Central memory CD8-positive, alpha-beta T cell (primary cell): ENCODE measurements at places on chromosomes 7 and 10.

- DNase-seq: no peak
Observed at GRCh38 chr7:109879287-109879828, 1211.6 kb upstream of the LRRN3 start.

DNA sequence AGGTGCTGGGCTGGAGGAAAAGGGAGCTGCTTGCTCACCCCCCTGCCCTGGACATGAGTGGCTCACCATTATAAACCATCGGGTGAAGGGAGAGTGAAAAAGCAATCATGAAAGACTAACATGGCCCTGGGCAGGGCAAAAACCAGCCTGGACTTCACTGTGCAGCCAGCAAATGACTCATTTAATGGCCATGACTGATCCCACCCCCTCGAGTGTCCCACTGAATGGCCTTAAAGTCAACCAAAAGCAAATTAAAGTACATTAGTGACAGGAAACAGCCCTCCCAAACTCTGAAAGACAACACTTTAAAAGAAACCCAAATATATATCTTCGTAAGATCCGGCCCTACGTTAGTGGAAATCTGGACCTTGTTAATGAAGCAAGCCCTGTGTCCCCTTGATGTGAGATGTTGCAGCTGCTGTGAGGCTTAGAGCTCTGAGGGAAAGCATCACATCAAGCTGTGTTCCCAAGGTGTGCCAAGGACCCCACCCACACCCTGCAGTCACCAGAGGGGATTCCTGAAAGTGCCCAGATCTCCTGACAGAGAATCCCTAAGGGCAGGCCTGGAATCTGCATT, 31.2 kb downstream of the ADCYAP1R1 start:
- no peak for DNase-seq

DNA sequence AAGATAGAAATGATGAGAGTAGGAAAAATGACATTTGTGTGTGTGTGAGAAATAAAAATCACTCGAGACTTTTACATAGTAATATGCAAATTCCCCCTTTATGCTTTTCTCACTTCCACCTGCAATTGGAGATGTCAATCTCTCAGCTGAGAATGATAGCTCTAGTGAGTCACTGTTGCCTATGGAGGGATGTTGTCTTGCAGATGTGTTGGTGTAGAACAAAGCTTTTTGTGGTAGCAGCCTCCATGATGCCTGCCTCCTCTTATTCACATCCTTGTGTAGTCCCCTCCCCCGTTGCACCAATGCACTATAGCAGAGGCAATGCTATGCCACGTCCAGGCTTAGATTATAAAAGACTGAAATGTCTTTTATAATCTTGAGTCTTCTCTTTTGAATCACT, 33.8 kb downstream of the SPAG6 start:
- no peak for DNase-seq

- no peak for DNase-seq
Observed at GRCh38 chr7:101133621-101134398, 6.9 kb downstream of the SERPINE1 start.

DNA sequence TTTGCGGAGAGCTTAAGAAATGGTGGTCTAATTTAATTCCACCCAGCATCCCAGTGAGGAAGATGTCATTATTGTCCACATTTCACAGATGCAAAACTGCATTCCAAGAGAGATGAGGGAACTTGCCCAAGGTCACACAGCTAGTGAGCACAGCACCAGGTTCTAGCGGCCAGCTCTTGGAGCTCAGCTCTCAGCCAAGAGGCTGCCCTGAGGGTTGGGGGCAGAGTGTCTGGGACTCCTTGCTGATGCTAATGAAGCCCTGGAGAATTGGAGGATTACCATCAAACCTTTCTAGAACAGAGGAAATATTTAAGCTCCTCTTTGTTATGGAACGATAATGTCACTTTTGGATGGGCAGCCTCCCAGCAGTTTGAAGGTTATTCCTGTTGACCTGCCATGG, 48.0 kb downstream of the PLPP4 start:
- DNase-seq: no peak

DNA sequence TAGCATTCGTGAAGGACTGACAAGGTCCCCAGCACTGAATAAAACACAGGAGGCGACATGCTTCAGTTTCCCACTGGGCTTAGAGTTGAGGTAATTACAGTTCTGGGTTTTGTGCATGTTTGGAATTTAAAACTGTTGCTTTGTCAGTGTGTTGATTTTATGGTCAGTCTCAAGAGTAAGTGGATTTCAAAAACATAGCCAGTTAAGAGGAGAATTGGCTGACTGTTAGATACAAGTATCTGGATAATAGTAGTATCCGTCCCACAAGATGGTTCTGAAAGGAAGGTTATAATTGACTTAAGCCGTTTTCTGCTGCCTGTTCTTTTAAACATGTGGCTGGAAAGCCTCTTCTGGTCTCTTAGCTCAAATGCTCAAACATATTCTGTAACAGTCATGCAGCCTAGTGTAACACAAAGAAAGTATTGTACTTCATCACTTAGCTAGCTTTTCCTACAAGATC, 170.9 kb downstream of the POLR1F start:
- DNase-seq: no peak

- DNase-seq: no peak
Observed at GRCh38 chr10:72850861-72851260, 42.7 kb upstream of the OIT3 start.

DNA sequence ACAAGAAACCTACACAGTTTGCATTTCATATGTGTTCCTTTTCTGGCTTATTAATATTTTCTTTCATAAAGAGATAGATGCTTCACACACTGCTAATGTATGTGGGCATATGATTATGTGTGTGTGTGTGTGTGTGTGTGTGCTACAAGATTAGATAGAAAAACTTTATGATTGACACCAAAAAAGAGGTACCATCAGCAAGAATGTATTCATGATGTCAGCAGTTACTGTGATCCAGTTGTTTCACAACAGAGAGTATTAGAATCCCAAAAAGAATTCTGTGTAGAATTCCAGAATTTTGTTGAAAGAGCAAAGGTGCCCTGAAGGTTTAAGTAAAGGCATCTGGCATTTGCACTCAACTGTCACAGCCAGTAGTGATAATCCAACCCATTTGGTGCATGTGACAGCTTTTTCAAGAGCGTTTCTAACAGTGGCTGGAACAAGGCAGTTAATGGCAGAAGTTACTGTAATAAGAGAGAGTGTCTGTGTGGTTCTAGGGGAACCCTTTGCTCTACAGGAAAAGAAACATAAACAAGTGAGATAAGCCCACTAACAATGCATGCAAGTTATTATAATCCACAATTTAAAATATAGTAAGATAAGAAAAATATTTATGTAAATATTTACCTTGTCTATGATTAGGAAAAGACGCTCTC, 16.6 kb downstream of the RELN start:
- no peak for DNase-seq

GRCh38 chr7:67781841-67782240, 785.2 kb downstream of the TYW1 start:
- DNase-seq: no peak

GRCh38 chr7:101870361-101871062, 53.1 kb downstream of the CUX1 start:
- DNase-seq: no peak

GRCh38 chr7:100759357-100760171, 26.2 kb downstream of the ZAN start:
- no peak for DNase-seq

DNA sequence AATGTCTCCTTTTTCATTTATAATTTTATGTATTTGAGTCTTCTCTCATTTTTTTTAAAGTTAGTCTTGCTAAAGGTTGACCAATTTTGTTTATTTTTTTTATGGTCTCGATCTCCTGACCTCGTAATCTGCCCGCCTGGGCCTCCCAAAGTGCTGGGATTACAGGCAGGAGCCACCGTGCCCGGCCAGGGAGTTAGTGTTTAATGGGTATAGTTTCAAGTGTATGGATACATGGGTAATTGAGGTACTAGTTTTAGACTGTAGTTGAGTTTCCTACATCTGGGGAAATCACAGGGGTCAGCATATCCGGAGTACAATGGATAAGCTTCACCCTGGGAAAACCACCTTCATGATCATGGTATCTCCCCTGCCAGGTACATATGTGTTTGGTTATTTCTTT, 267.3 kb upstream of the KCND2 start:
- no peak for DNase-seq

DNA sequence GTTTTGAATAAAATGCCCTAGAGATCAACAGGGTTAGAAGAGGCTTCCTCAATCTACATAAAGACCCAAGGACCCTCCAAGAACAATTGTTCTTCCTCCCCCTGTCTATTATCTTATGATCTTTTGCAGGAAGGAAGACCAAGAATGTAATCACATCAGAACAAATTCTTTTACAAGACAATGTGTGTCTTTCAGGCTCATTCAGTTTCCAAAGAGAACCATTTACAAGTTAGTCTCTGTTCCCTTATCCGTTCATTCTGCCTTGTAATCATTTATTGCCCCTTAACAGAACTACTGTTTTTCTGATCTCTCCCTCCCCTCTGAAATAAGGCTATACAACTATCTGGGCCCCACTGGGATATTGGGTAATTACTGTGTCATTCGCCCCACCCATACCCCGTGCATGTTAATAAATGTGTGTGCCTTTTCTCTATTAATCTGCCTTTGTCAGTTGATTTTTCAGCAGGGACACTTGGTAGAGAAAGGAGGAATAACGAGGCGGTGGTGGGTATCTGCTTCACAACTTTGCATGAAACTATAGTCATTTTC, 5.7 kb upstream of the MKRN1 start:
- no peak for DNase-seq

- no peak for DNase-seq
Observed at GRCh38 chr7:133641436-133641835, 388.6 kb downstream of the EXOC4 start.

DNA sequence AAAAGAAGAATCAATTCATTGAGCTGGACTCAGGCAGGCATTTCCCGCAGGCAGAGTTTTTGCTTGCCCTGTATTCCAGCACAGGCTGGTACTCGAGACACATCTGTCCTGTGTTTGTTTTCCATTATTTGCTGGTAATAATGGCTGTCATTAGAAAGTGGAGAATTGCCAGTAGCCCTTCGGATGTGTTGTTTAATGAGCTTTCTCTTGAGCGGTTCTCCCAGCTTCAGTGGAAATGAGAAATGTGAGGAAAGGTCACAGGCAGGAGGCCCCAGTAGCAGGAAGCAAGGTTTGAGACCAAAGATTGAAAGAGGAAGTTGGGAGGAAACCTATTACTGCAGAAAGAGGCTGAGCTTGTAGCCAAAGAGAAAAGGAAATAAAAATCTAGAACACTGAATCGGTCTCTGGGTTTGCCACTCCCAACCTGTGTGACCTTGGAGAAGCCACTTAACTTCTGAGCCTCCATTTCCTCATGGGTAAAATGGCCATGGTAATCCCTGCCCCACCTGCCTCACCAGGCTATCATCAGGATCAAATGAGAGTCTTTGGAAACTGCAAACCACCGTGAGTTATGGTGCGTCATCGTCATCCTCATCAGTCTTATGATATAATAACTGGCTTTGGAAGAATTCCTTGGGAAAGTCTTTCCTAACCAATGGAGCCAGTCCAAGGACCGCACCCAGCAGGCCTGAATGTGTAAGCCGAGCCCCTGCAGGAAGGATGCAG, 67.7 kb downstream of the TACR2 start:
- no peak for DNase-seq

DNA sequence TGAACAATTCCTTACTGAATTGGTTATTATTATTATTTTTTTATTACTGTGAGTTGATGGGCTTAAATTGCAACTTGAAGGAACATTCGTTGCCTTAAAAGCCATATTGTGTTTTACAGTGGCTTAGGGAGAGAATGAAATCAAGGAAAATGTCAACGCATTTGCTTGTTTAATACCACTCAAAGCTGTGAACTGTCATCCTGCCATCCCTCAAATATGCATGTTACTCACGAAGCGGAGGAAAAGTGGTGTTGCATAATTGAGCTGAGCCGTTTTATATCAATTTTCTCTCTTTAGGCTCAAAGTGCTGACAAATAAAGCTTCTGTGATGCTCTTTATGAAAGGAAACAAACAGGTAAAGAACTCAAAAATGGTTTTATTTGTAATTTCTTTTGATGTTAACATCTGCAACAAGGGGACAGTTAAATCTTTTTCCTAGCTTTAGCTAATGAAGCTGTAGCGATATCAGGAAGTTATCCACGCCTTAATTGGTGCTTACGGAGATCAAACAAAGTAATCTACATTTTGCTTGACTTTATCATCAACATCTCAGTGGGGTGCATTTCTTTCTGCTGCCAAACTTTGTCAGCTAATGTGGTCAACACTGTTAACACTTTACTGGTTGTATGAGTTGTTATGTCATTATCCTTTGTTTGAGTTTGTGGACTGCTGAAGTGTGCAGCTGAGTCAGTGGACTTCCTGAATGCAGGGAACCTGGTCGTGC, 33.1 kb downstream of the GLRX3 start:
- no peak for DNase-seq

GRCh38 chr7:41779918-41780317, 77.0 kb upstream of the INHBA start:
- no peak for DNase-seq

GRCh38 chr10:36303896-36304295, 661.8 kb upstream of the FZD8 start:
- no peak for DNase-seq

- DNase-seq: no peak
Observed at GRCh38 chr7:45593877-45594276, 19.7 kb downstream of the ADCY1 start.

DNA sequence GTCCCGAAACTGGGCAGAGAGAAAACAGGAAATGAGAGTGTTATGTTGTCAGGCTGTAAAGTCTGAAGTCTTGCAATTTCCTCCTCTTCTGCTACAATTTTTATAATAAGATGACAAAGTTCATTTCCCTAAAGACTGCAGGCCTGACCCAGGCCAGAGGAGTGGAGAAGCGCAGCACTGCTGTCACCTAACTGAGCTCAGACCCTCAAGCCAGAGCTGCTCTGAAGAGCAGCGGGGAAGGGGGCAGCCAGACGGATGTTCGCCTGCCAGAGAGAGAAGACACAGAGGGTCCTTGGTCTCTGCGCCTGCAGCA, 12.6 kb upstream of the AOAH start:
- no peak for DNase-seq

DNA sequence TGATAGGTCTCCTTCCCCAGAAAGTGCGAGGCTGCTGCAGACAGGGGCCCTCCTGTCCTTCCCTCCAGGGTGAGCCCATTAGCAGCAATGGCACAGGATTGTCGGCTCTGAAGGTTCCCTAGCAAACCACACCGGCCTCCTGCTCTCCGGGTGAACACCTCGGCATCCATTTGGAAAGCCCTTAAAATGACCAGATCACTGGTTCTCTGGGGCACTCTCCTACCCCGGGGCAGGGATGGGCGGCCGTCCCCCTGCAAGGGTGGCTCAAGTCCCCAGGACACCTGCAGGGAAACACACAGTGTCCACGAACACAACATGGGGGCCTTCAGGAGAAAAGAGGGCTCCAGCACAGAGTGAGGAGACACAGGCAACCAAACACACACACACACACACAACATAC, 459.1 kb downstream of the PTPRN2 start:
- no peak for DNase-seq

GRCh38 chr7:42939457-42940240, 7.5 kb downstream of the MRPL32 start:
- no peak for DNase-seq

DNA sequence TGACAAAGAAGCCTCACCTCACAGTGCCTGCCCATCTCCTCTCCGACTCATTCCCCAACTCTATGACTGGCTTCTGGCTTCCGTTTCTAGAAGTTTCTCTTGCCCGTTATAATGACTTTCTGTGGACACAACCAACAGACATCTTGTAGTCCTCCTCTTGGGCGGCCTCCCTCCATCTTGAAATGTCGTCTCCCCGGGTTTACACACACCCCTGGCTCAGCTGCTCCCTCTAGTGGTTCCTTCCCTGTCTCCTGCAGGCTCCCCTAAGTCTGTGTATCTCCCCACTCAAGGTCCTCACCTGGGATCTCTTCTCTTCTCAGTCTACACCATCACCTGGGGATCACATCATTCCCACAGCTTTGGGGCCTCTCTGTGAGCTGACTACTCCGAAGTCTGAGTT, 123.4 kb upstream of the NEBL start:
- DNase-seq: no peak
